ENCODE measurements at places on chromosomes 2 and 18.
A peak's percentile ranks its signal among the peaks of the same experiment; 100 is the strongest.

- DNase-seq = no peak
Measured at GRCh38 chr2:86794861-86795260, 4.1 kb upstream of the CD8A start.

DNA sequence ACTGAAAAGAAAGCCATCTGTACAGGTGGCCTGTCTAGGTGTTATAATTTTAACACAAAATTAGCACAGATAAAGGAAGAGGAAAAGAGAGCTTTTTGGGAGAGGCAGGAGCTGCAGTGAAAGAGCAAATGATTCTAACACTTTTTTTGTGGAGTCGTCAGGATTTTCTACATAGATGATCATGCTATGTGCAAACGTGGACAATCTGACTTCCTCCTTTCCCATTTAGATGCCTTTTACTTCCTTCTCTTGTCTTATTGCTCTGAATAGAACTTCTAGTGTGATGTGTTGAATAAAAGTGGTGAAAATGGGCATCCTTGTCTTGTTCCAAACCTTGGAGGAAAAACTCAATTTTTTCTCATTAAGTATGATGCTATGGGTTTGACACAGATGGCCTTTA is 334.5 kb downstream of the NBAS start:
- DNase-seq = no peak

DNA sequence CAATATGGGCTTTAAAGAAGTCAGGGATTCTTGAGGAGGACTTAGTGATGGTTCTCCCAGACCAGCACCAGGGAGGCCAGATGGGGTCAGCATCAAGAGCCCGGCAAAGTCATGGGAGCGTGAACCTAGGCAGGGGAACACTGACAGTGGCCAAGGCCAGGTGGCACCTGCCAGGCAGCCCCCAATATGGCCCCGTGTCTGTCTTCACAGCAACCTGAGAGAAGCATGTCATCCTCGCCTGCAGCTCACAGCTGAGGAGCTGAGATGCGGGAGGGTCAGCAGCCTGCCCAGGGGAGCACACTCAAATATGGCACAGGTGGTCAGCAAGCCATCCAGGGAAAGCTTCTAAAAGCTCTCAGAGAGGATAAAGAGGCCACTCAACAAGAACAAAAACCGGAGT is 105.7 kb upstream of the GPC1 start:
- DNase-seq = no peak

DNA sequence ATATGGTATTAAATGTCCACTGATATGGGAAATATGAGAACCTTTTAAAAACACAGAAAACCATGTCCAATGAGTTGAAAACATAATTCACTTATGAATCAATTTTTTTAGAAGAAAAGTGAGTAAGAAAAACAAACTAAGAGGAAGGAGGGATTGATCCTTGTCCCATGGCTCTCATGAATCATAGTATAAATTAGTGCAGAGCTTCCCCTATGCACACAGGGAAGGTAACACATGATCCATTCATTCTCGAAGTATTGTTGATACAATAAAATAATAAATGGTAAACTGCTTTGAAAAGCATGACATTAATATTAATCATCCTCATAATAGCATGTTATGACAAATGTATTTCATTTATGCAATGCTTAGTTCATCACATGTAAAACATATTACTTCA is 872.0 kb upstream of the CNTNAP5 start:
- no peak for DNase-seq

DNA sequence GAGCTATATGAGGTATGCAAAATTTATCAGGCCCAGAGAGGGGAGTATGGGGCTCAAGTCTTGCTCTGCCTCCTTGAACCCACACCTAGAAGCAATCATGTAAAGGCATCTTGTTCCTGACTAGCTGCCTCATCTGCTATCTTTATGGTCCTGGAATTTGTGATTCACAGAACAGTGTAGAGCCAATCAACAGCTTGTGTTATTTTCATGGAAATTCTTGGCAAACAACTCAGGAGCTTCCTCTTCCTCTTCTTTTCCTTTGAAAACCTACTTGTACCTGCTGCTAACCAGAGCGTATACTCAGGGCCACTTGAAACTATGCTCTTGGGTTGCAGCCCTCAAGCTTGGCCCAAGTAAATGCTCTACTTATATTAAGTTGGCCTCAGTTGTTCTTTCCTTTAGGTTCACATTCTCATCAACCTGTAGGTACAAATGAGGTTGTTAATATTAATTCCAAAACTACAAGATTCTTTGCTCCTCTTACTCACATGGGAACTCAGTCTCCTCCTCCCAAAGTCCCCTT is 3.5 kb upstream of the NOSTRIN start:
- DNase-seq = no peak

DNA sequence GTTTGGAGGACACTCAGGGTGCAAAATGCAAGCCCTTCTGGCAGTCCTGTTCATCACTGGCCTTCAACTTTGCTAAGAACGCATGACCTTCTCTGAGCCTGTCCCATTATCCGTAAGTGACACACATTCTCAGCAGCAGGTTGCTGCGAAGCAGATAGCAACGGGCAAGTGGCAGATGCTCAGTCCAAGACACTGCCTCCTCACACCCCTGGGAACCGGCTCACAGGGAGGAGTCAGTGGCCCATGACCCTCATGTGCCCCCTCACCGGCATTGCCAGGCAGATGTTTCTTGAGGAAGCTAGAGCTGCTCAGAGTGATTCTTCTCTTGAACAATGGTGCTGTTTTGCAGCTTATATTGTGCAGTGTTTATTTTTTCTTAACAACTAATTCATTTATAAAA is 737.2 kb upstream of the HS6ST1 start:
- no peak for DNase-seq

DNA sequence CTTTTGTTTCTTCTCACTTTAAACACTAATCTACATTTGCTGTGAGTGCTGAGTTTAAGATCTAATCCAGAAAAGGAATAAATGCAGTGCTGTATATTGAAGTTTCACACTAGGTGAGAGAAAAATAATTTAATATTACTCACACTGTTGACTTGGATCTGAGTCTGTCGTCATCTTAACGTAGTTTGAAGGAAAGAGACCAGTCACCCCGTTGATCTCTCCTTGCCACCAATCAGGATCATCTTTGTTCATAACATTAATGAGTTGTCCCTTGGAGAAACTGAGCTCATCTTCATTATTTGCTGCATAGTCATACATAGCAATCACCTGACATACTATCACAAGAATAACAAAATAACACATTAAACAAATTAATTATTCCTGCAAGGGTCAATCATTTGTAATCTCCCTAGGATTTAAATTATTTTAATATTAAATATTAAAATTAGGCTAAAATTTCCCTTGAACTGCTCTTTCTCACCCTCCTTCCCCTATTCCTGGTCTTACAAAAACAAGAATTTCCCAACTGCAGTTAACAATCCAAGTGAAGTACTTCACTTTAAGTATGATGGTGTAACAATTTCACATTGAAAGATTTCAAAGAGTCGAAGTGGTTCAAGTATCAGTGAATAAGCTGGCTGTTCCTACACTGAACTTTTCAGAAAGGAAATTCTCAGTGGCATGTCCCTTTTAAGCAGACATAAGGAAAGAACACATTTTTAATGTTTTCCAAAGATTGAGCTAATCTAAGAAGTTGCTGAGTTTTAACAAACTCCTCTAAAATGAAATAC is 71.3 kb downstream of the FAM228A start:
- DNase-seq = no peak

DNA sequence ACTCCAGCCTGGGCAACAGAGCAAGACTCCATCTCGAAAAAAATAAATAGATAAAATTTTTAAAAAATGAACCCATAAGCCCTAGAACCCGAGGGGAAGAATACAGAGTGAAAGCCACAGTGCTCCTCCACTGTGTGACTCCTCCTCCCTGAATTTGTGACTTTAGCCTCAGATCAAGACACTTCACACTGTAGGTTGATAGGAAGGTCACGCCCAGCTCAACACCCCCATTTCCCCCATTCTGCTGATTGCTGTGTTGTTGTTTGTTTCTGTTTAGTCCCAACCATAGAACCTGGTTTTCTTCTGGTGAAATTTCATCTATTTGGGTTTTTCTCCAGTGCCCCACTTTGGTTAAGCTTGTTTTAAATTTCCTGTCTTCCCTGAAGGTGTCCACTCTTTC is 102.2 kb downstream of the VIT start:
- DNase-seq = no peak

- DNase-seq = no peak
Measured at GRCh38 chr2:122491011-122491410, 735.6 kb downstream of the TSN start.

GRCh38 chr2:132975193-132976105 is 305.4 kb upstream of the LYPD1 start:
- DNase-seq = no peak

GRCh38 chr2:14756122-14756541 is 123.6 kb downstream of the LRATD1 start:
- no peak for DNase-seq

DNA sequence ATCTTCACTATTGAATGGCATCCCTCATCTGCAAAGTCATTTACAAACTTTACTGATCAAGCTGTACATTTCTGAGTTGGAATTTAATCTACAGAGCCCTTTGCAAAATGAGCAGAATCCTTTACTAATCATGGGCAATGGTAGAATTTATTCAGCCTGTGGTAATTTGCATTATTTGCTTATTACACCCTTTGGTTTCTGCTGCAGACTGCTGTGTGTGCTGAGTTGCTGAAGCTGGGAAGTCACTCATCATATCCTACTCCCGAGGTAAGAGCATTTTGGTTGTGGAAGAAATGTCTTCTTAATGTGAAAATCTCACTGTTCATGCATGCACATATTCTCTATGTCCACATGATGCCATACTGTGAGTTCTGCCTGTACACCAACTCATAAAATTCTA is 357.4 kb upstream of the SLC39A10 start:
- no peak for DNase-seq

DNA sequence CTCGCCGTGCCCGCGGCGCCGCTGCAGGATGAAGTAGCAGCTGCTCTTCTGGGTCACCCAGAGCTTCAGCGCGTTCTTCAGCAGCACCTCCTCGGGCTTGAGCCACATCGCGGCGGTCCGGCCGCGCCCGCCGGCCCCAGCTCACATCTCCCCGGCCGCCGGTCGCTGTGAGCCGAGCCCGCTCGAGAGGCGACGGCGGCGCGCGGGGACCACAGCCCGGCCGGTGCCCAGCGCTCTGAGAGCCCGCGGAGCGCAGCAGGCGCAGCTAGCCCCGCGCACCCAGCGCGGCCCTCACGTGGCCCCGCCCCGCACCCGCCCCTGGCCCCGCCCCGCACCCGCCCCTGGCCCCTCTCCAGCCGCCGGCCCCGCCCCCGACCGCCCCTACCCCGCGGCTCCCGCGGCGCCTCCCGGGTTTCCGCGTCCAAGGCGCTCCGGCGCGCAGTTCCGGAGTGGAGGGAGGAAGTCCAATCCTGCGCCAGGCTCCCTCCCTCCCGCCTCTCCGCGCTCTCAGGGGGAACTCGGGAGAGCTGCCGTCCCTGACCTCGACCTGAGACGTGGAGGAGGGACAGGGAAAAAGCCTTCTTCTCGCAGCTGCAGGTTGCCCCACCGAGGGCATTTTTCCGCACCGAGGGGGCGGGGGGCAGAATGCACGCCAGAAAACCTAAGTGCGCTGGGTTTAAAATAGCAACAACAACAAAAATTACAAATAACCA is at the start of gene TBC1D8:
Gene TBC1D8, minus strand, starts transcription at position 237 of the 713 bp plus-strand sequence. Its CDS starts 129 bp downstream, at position 108.
- peak; percentile 46 for DNase-seq

DNA sequence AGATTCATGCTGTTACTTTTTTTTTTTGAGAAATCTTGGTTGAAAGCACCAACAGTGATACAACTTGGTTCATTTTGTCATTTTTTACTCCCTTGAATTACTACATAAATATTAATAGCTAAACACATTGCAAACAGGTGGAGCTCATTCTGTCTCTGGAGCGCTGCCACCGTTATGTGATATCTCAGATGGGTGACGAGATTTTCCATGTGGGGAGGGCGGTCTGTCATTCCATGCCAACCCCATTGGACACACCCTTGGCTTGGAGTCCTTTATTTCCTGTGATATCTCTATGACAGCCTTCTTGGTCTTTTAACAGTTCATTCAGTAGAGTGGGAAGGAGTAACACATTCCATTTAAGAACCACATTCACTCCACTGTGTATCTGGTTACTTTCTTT is 794.8 kb downstream of the SATB2 start:
- no peak for DNase-seq

DNA sequence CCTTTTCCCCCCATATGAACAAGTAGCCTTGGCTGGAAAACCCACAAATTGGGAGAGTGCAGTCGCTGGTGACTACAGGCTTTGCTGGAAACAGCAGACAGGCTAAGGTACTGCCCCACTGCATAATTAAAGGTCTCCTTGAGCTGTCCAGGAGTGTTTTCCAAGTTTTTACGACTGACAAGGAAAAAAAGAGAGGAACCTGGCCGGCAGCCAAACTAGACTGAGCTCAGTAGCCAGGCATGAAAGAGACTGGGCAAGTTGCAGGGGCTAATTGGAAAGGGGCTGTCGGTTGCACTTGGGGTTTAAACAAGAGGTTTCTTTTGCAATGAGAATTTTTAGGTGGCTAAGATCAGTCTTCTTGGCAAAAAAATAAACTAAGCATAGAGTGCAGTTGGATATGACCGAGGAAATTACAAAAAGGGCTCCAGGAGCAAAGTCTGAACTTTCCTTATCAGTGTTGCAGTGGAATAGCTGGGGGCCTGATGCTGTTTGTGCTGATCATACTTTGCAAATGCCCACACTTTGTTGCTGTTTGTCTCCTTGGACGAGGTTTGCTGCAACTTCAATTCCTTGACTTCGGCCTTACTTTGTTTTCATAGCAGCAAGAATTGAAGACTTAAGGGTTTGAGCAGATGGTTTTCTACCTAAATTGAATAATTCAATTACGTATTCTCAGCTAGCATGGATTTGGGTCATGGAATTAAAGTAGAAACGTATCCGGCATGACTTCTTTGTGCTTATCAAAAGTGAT is 2.1 kb downstream of the GULP1 start:
- peak; percentile 37 for DNase-seq

- DNase-seq = no peak
Measured at GRCh38 chr2:239348563-239349452, 52.0 kb downstream of the HDAC4 start.

- no peak for DNase-seq
Measured at GRCh38 chr2:11411768-11412448, 54.1 kb downstream of the E2F6 start.

GRCh38 chr2:191009541-191010374 is 4.2 kb downstream of the STAT1 start:
- no peak for DNase-seq

DNA sequence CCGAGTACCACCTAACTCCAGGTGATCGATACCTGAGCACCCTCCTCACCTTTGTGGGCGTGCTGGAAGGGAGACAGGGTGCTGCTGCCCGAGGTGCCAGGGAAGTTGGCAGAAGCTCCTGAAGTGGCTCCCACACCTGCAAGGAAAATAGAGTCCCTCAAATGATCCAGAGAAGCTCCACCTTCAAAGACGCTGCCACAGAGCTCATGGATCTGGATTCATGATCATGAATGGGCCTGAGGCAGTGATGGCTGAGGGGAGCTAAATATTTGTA is 76.5 kb downstream of the EDAR start:
- DNase-seq = no peak

GRCh38 chr2:85812094-85812735 is 58.4 kb downstream of the ATOH8 start:
- DNase-seq = no peak

Measured in fibroblast of skin of left biceps (primary cell).